ENCODE measurements at places on chromosomes 6 and 20.

- DNase-seq: no peak
These were observed 163.8 kb downstream of the HIVEP2 start for GRCh38 chr6:142781129-142781528.

DNA sequence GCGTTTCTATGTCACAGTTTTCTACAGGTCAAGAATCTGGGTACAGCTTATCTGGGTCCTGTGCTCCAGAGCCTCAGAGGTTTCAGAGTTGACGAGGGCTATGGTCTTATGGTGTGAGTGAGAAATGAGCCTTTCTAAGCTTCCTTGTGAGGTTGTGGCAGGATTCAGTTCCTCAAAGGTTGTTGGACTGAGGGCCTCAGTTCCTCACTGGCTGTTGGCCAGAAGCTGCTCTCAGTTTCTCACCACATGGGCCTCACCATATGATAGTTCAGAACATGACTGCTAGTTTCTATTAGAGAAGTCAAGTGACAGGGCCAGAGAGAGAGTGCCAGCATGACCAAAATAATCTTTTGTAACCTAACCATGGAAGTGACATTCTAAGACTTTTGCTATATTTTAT, 96.1 kb downstream of the NUS1 start:
- no peak for DNase-seq

DNA sequence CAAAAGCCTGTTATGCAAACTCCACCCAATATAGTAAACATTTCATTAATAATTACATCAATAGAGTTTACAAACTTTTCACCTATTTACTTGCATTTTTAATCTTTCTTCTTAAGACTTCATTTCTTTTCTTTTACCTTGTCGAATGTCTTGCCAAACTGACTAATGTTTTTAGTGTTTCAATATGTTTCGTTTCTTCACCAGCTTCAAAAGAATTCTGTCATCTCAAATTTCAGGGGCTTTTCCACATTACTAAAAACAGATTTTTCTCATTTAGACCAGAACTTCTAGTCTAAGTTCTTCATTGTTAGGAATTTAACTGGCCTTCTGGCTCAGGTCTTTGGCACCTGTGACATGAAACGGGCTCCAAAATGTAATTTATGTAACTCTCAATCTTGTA, 196.5 kb downstream of the ARHGAP18 start:
- no peak for DNase-seq

GRCh38 chr6:166767230-166767629, 140.2 kb upstream of the RPS6KA2 start:
- DNase-seq: no peak

- DNase-seq: no peak
These were observed 1.2 kb downstream of the ZNF335 start for GRCh38 chr20:45970646-45971424.

- DNase-seq: no peak
These were observed 75.6 kb upstream of the SLC22A23 start for GRCh38 chr6:3532296-3532916.

Data from globus pallidus (tissue), 1 donor.